Naive thymus-derived CD4-positive, alpha-beta T cell (primary cell): ENCODE measurements at places on chromosomes 11 and 22. TPM values are rescaled to one million over a fixed set of nuclear protein-coding genes. Genes with fewer than 3 reads are reported as not detected.

PRPF19 gene
- total RNA-seq: 88.6 TPM

SLC6A5 gene
- total RNA-seq: not detected

H19 gene
- not detected for total RNA-seq

BACE1-AS gene
- total RNA-seq: 13.2 TPM

GAL3ST3 gene
- not detected for total RNA-seq

HEPHL1 gene
- not detected in 2 replicates for total RNA-seq

TMEM86A gene
- 5.6 TPM for total RNA-seq

AIFM3 gene
- total RNA-seq: 0.97 TPM

GAL gene
- not detected for total RNA-seq

PCF11 gene
- 84.2 and 86.5 TPM in 2 replicates for total RNA-seq

OR8A1 gene
- total RNA-seq: not detected

WNT7B gene
- total RNA-seq: not detected in 2 replicates

DNA sequence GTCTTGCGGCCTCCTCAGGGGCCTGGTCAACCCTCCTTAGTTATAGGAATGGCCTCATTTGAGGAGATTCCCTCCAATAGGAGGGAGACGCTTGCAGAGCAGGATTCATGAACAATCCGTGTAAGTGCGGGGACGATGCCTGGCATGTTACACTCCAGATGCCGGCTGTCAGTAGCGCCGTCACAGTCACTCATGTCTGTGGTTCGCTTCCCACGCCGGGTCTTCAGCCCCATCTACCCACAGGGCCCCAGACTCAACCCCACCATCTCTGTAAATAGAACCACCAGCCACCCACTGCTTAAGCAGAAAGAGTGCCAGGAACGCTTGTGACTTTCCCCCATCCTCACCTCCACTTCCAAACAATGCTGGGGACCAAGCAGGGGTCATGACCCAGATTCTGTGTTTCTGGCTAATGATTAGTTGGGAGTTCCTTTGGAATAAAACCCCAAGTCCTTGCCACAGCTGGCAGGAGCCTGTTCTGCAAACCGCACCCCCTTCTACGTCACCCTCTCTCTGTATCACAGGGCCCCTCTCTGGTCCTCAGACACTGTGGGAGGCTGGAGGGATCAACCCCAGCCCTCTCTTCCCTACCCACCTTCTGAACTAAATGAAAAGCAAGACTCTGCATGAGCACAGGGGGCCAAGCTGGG, 38.8 kb upstream of the TOLLIP start:
- H3K36me3 ChIP-seq: no peaks in the 10 kb centered on the region
- H3K4me1 ChIP-seq: no peaks in the 10 kb centered on the region
- no peak for DNase-seq
- no peaks in the 10 kb centered on the region for H3K27me3 ChIP-seq

GRCh38 chr22:38124236-38124974, 13.9 kb upstream of the BAIAP2L2 start:
- no peak overlapping the region for H3K4me3 ChIP-seq
- H3K36me3 ChIP-seq: peaks cover 41% of the 10 kb centered on the region
- H3K4me1 ChIP-seq: no peaks in the 10 kb centered on the region
- H3K27ac ChIP-seq: no peak overlapping the region

- H3K27me3 ChIP-seq: no peaks in the 10 kb centered on the region
- DNase-seq: no peak
- peaks cover 14% of the 10 kb centered on the region for H3K4me1 ChIP-seq
- peaks cover 5% of the 10 kb centered on the region for H3K36me3 ChIP-seq
- H3K4me3 ChIP-seq: no peak overlapping the region
- no peak overlapping the region for H3K27ac ChIP-seq
These were observed 17.1 kb upstream of the ADORA2A start for GRCh38 chr22:24410110-24410856.

GRCh38 chr11:81394311-81394710, 1339.4 kb downstream of the FAM181B start:
- no peak for DNase-seq
- no peak overlapping the region for H3K27ac ChIP-seq
- H3K36me3 ChIP-seq: no peaks in the 10 kb centered on the region
- H3K27me3 ChIP-seq: no peaks in the 10 kb centered on the region

DNA sequence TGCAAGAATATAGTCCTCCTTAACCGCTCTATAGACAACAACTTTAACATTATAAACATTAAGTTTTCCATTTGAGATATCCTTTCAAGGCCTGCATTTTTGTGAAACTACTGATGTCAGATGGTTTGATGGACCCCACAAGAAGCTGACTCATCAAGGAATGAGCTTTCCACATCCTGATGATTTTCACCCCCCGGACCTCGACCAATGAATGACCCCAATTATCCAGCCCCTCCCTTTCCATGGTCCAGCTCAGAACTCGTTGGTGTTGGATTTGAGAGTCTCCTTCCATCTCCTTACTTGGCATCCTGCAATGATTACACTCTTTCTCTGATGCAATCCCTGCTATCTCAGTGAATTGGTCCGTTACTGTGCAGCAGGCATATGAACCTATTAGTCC, 31.8 kb upstream of the GUCY1A2 start:
- H3K27ac ChIP-seq: no peak overlapping the region
- H3K36me3 ChIP-seq: no peaks in the 10 kb centered on the region
- H3K4me3 ChIP-seq: no peak overlapping the region
- no peaks in the 10 kb centered on the region for H3K27me3 ChIP-seq

- DNase-seq: peak; percentile 48
- H3K4me1 ChIP-seq: peaks cover 30% of the 10 kb centered on the region
- H3K27ac ChIP-seq: peak overlapping the region; percentile 42
- H3K4me3 ChIP-seq: peak overlapping the region; percentile 6
- no peaks in the 10 kb centered on the region for H3K27me3 ChIP-seq
- no peaks in the 10 kb centered on the region for H3K36me3 ChIP-seq
These were observed 36.2 kb upstream of the CD5 start for GRCh38 chr11:61065955-61066638.

DNA sequence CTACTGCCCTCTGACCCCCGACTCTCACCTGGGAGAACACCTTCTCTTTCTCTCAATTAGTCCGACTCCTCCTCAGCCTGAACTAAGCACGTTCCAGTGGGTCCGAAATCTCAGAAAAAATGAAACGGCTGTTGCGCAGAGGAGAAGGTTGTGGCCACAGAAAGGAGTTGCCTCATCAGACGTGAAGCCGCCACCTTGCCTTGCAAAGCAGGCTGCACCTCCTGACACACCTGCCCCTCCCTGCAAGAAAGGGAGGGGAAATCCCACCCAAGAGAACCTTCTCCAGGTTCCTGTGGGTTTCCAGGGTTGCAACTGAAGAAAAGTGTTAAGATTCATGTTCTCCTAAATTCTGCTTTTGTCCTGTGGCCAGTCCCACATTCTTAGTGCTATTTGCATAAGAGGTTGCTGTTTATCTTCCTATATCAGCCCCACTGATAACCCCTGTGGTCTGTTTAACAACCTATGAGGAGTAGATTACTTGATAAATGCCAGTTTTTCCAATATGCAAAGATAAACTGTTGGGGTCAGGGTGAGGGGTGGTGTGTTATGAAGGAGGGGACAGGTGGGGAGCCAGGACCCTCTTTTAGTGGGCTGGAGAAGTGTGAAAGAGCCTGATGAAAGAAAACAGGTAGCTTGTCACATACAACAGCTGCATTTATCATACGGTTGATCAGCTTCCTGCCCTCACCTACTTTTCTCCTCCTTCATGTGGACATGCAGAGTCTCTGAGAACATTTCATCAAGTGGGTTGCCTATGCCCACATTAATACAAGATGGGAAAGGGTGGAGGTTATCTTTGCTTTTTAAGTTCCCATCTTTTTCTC, 18.2 kb downstream of the ZBTB16 start:
- no peaks in the 10 kb centered on the region for H3K36me3 ChIP-seq
- peaks cover 64% of the 10 kb centered on the region for H3K4me1 ChIP-seq
- DNase-seq: no peak
- peak overlapping the region; percentile 10 for H3K4me3 ChIP-seq
- no peak overlapping the region for H3K27ac ChIP-seq
- no peaks in the 10 kb centered on the region for H3K27me3 ChIP-seq

- H3K4me1 ChIP-seq: no peaks in the 10 kb centered on the region
- H3K36me3 ChIP-seq: no peaks in the 10 kb centered on the region
- H3K4me3 ChIP-seq: no peak overlapping the region
- no peaks in the 10 kb centered on the region for H3K27me3 ChIP-seq
These were observed 35.8 kb upstream of the MYRF start for GRCh38 chr11:61716478-61717285.

GRCh38 chr11:28759311-28759710, 651.1 kb downstream of the METTL15 start:
- no peak overlapping the region for H3K27ac ChIP-seq
- DNase-seq: no peak
- H3K4me1 ChIP-seq: no peaks in the 10 kb centered on the region
- H3K4me3 ChIP-seq: no peak overlapping the region
- H3K27me3 ChIP-seq: no peaks in the 10 kb centered on the region
- H3K36me3 ChIP-seq: no peaks in the 10 kb centered on the region

DNA sequence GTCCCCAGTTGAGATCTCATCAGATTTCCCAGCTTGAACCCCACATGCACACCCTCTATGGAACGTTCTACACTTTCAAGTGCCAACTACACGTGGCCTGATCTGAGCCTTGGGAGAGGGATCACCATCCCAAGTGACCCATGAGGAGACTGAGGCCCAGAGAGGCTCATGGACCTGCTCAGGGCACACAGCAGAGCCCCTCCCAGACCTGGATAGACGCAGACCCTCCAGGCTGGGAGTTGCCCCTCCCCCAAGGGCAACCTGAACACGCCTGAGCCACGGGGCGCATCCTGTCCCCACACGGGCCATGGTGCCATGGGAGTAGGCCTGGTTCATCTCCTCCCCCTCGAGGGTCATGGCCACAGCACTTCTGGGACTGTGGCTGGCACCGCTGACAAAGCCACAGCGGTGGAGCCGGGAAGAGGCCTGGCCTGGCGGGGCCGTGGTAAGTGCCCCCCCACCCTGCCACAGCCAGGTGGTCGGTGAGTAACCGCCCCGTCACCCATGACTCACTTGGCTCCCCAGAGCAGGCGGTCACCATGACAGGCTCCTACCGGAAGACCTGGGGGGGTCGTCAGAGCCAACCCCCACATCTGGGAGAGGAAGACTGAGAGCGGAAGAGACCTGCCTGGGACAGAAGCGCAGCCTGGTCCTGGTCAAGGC, 8.1 kb downstream of the WNT7B start:
- no peak overlapping the region for H3K27ac ChIP-seq
- no peaks in the 10 kb centered on the region for H3K36me3 ChIP-seq
- H3K4me3 ChIP-seq: no peak overlapping the region
- no peak for DNase-seq

- no peaks in the 10 kb centered on the region for H3K4me1 ChIP-seq
- no peak for DNase-seq
- H3K36me3 ChIP-seq: no peaks in the 10 kb centered on the region
These were observed 175.7 kb upstream of the TTC12 start for GRCh38 chr11:113138731-113139130.

- DNase-seq: no peak
- no peaks in the 10 kb centered on the region for H3K4me1 ChIP-seq
- H3K4me3 ChIP-seq: no peak overlapping the region
- H3K27me3 ChIP-seq: no peaks in the 10 kb centered on the region
- H3K36me3 ChIP-seq: peaks cover 7% of the 10 kb centered on the region
These were observed 17.1 kb upstream of the TFIP11 start for GRCh38 chr22:26529345-26529744.

GRCh38 chr11:36249246-36249645, 40.0 kb downstream of the COMMD9 start:
- H3K36me3 ChIP-seq: no peaks in the 10 kb centered on the region
- H3K27me3 ChIP-seq: no peaks in the 10 kb centered on the region
- H3K27ac ChIP-seq: no peak overlapping the region
- DNase-seq: no peak

- H3K4me3 ChIP-seq: no peak overlapping the region
- DNase-seq: no peak
- H3K36me3 ChIP-seq: no peaks in the 10 kb centered on the region
- H3K27ac ChIP-seq: no peak overlapping the region
- H3K4me1 ChIP-seq: no peaks in the 10 kb centered on the region
These were observed 8.7 kb downstream of the SLC16A8 start for GRCh38 chr22:38075105-38075825.

- peaks cover 24% of the 10 kb centered on the region for H3K4me1 ChIP-seq
- no peak overlapping the region for H3K4me3 ChIP-seq
- H3K27me3 ChIP-seq: no peaks in the 10 kb centered on the region
- H3K27ac ChIP-seq: no peak overlapping the region
These were observed 6.4 kb downstream of the ENDOD1 start for GRCh38 chr11:95095858-95096587.

GRCh38 chr11:36500315-36500721, 9.8 kb downstream of the TRAF6 start:
- H3K4me3 ChIP-seq: no peak overlapping the region
- no peak overlapping the region for H3K27ac ChIP-seq
- no peaks in the 10 kb centered on the region for H3K27me3 ChIP-seq
- no peak for DNase-seq
- no peaks in the 10 kb centered on the region for H3K4me1 ChIP-seq

DNA sequence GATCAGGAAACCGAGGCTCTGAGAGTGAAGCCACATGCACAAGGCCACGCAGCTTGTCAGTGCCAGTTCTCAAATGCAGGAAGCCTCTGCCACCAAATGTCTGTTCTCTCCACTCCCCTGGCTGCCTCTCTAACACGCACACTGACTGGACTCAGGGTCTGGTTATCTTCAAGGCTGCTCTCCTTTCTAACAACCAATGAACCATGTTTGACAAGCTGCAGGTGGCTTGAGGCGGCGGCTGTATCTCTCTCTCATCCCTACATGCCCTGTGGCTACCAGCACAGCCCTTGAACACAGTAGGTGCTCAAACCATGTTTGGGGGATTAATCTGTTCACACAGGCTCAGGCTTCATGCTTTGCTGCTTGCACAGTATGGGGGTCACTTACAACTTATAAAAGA, 23.7 kb downstream of the MFNG start:
- H3K27me3 ChIP-seq: no peaks in the 10 kb centered on the region
- DNase-seq: no peak
- H3K4me3 ChIP-seq: no peak overlapping the region
- H3K27ac ChIP-seq: no peak overlapping the region
- peaks cover 4% of the 10 kb centered on the region for H3K36me3 ChIP-seq

DNA sequence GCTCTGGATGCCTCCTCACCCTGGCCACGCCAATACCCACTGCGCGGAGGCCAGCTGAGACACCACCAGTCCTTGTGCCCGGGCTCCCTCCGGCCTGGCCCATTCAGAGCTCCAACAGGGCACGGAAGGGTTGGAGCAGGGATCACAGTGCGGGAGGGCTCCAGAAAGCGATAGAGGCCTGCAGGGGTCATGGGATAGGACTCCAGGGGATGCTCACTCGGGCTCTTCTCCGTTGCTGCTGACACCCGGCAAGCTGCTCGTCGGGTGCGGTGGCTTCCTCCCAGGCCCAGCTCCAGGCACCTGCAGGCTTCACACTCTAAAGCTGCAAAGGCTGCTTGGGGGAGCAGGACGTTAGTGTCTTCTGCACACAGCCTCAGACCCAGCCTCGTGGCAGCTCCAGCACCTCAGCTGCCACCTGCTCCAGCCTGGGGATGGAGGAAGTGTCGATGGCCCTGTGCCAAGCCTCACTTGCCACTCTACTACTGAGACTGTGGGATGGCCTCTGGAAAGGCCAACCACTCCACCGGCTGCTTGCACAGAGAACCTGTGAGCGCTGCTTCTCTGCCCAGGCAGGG, 10.6 kb downstream of the WNT7B start:
- no peaks in the 10 kb centered on the region for H3K4me1 ChIP-seq
- H3K27ac ChIP-seq: no peak overlapping the region

GRCh38 chr11:83371489-83371888, 85.3 kb upstream of the CCDC90B start:
- H3K27ac ChIP-seq: no peak overlapping the region
- H3K4me3 ChIP-seq: no peak overlapping the region
- DNase-seq: no peak
- no peaks in the 10 kb centered on the region for H3K27me3 ChIP-seq
- H3K4me1 ChIP-seq: no peaks in the 10 kb centered on the region

GRCh38 chr11:119081682-119082260, 2.9 kb upstream of the HMBS start:
- H3K36me3 ChIP-seq: peaks cover 21% of the 10 kb centered on the region
- H3K4me3 ChIP-seq: no peak overlapping the region
- H3K27ac ChIP-seq: no peak overlapping the region
- no peaks in the 10 kb centered on the region for H3K27me3 ChIP-seq
